ENCODE measurements at places on chromosomes 2 and 18.

GRCh38 chr2:54088719-54089118 is 26.7 kb upstream of the ACYP2 start:
- no peak for DNase-seq

DNA sequence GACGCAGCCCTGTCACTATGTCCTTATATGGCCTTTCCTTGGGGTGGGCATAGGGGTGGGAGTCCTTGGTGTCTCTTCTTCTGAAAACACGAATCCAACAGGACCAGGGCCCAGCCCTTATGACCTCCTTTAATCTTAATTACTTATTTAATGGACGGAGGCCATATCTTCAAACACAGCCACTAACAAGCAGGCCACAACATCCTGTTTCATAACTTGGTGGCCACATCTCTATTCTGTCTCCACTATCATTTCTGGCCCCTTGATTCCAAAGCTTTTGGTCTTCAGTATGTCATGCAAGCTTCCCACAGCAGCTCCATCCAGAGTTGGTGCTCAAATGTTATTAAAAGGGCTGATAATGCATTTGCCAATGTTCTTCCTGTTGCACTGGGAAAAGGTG is 287.3 kb upstream of the SMIM21 start:
- DNase-seq, result no peak

DNA sequence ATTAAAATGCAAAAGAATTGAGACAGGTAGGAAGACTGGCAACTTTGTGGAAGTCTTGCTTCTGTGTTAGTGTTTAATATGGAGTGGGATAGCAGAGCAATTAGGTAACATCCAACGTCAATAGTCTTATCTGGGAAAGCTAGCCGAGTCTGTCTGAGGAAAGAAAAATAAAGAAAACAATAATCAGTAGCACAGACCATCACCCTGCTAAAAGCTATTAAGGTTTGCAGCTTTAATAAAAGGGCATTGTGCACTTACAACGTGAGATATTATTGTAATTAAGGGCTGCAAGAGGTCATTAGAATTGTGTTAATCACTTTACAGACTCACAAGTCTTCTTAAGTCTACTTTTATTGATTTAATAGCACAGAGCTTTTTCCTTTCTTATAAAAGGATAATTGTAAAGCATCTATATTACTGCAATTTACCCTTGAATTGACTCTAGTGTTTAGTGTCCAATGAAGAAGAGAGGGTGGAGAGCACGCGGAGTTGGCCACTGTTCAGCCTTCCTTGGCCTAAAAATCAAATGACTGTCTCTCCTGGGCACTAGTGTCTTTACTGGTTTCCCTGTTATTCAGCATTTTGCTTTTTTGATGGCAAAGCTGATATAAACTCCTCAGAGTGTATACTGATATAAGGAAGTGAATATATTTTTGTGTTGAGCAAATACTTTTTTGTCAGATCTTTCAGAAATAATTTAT is 2.0 kb downstream of the CDH7 start:
- DNase-seq, result no peak

DNA sequence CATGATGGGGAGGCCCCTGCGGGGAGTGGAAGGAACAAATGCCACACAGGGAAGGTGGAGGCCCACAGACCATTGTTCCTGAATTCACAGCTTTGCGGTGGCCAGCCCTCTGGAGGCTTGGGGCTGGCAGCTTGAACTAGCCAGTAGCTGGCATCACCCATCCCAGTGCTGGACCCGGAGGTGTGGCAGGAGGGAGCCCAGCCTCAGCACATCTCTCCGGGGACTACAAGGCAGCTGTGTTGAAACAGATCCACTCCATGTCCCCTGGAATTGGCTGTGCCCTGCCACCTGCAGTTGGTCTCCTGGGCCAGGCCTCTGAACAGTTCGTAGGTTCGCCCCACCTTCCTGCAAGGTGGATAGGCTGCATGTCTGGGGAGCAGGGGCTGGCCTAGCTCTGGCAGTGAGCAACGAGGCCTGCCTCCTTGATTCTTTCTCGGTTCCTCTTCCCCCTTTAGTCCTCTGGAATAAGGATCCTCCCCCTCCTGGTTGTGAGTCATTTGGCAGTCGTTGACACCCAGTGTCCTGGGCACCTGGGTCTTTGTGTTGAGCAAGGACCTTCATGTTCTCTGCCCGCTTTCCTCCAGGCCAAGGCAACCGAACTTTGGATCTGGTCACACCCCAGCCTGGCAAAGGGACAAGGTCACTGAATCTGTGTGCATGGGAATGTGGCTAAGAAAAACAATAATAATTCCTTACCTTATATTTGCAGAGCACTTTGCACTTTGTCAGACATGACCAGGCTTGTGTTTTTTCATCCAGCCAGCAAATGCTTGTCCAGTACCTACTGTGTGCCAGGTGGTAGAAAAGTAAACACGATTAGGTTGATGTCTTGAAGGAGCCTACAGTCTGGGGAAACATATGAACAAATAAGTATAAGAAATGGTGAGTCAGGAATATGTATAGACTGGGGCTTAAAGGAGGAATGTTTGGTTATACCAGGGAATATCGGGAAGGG is 55.0 kb upstream of the MCFD2 start:
- DNase-seq, result peak; percentile 44

DNA sequence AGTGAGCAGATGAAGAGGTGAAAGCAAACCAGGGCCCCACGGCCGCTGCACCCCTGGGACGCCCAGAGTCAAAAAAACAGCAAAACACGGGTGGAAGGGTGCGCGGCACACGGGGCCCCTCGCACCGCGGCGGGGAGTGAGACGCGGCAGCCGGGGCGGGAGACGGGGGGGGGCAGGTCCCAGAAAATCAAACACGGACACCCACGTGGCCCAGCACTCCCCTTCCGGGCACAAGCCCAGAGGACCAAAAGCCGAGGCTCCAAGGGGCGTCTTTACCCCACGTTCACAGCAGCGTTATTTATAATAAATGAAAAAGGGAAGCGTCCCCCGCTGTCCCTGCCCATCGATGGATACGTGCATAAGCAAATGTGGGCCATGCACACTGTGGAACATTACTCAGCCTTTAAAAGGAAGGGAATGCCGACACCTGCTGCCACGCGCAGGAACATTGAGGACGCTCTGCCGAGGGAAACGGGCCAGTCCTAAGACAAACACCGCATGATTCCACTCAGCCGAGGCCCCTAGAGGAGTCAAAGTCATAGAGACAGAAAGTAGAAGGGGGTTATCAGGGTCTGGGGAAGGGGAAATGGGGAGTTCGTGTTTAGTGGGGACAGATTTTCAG is 677 bp upstream of the COPS9 start:
- DNase-seq, result no peak

- DNase-seq, result no peak
Observed at GRCh38 chr2:197673606-197674005, 1.8 kb downstream of the RFTN2 start.

GRCh38 chr2:109422071-109422757 is 191.6 kb downstream of the SEPTIN10 start:
- DNase-seq, result no peak

DNA sequence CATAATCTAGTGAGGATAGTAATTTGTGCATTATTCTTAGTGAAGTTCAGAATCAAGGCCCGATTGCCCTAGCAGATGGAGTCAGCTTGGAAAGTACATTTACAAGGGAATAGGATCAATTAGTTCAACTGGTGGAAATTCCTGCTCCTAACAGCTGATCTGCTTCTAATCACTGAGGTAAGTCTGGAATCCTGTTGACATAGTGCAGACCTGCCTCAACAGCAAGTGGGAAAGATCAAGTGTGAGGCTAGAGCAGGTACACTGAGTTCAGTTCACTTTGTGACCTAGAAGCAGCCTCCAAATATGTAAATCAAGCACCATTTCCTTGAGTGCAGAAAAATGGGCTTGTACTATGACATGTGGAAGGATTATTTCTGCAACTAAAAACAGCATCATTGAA is 111.2 kb upstream of the NOSTRIN start:
- no peak for DNase-seq

DNA sequence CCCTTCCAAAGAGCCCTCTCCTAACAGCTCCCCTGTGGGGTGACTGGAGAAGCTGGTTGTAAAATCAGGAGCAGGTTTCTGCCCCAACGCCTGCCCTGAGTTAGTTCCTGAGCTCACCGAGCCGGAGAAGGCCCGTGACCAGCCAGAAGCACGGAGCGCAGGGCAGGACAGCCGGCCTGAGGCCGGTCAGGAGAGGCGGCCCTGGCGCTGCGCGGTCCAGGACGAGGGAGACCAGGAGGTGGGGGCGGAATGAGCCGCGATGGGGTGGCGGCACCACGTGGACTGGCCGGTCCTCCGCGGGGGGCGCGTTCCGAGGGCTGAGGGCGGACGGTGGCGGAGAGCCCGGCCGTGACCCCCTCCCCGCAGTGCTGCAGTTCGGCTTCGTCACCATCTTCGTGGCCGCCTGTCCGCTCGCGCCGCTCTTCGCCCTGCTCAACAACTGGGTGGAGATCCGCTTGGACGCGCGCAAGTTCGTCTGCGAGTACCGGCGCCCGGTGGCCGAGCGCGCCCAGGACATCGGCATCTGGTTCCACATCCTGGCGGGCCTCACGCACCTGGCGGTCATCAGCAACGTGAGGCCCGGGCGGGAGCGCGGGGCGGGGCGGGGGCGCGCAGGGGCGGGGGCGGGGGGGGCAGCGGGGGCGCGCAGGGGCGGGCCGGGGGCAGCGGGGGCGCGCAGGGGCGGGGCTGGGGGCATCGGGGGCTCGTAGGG is 29.0 kb downstream of the ANO7 start:
- DNase-seq, result peak; percentile 81

DNA sequence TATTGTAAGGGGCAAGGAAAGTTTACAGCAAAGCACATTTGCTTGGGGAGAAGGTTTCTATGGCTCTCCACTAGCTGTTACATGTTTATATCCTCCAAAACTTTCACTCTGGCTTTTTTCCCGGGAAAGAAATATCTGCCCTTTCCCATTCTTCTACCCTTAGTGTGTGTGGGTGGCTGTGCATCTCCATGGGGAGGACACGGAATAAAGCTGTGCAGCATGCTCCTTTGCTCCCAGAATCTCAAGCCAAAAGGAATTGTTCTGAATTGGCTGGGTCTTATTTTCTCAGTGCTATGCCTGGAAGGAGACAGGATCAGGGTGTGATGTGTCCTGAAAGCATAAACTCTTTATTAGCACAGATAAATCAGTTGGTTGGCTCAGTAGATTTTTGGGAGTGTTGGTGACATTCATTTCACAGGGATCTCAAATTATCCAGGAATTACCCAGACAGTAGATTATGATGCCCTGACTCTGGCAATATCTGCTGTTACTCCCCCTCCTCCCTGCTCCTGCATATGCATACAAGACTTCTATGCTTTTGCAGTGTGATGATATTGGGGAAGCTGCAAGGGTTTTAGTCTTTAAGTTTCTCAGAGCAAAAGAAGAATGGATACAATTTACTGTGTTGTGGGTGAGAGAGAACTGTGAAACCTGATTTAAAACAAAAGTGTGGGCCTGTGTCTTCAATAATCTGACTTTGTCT is 63.1 kb downstream of the PARD3B start:
- no peak for DNase-seq

- DNase-seq, result no peak
Observed at GRCh38 chr2:48247206-48247605, 282.7 kb upstream of the STON1 start.

Measured in head of caudate nucleus (tissue), 42 donors.